ENCODE measurements at places on chromosomes 4 and X. TPM values are rescaled to one million over a fixed set of nuclear protein-coding genes. Genes with fewer than 3 reads are reported as not detected.
A peak's percentile ranks its signal among the peaks of the same experiment; 100 is the strongest.

DNA sequence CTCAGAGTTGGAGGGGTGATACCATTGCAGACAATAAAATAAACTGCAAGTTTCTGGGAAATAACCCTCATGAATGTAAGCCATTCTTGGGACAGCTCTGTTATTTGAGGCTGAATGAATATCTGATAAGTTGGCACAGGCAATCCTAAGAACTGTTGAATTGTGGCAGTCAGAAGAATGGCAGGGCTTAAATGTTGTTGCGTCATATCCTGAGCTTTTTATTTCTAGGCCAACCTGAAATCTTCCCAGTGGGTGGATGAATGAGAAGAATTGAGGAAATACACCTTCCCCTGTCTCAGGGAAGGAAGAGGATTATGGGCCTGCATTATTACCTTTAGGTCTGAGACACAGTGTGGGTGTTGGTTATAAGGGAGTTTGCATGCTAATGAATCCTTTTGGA, 64.4 kb upstream of the C4orf54 start:
- no peak for DNase-seq

CT45A1 gene
- total RNA-seq = not detected

DNA sequence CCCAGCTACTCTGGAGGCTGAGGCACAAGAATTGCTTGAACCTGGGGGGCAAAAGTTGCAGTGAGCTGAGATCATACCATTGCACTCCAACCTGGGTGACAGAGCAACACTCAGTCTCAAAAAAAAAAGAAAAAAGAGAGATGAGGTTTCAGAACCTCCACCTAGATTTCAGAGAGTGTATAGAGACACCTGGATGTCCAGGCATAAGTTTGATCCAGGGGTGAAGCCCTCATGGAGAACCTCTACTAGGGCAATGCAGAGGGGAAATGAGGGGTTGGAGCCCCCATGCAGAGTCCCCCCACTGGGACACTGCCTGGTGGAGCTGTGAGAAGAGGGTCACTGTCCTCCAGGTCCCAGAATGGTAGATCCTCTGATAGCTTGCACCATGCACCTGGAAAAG, 92.8 kb upstream of the HSD17B10 start:
- DNase-seq = no peak

GLRA2 gene
- total RNA-seq = 14.4 TPM

DNA sequence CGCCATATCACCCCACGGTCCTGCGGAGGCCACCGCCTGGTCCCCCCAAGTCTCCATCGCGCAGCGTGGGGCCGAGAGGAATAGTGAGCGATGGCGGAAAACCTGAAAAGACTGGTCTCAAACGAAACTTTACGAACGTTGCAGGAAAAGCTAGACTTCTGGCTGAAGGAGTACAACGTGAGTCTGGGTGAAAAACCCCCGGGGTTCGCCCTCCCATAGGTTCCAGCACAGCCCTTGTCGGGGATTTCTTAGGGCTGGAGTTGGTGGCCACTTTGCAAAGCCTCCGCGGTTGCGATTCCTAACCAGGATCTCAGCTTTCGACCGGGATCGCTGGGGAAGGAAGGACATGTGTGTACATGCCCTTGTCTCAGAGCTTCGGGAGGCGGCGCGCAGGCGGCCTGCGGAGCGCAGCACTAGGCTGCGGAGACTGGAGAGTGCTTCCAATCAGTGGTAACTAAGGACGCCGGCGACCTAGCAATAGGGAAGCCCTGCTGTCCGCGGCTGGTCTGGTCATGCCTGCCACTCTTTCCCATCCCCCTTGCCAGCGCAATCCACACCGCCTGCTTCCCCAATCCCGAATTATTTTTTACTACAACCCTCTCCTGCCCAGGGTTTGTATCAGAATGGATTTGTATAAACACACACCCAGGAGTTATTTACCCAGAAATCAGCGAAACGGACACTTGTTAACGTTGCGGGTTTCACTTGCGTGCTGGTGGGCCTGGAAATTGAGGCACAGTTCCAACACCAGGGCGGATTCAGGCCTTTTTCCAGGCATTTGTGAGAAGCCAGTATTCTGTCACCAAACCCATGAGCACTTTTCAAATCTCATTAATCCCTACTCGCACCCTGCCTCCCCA, 741 bp downstream of the SPATA18 start:
- no peak for DNase-seq

- DNase-seq = no peak
Observed at GRCh38 chr4:52813546-52813945, 48.6 kb upstream of the RASL11B start.

DNA sequence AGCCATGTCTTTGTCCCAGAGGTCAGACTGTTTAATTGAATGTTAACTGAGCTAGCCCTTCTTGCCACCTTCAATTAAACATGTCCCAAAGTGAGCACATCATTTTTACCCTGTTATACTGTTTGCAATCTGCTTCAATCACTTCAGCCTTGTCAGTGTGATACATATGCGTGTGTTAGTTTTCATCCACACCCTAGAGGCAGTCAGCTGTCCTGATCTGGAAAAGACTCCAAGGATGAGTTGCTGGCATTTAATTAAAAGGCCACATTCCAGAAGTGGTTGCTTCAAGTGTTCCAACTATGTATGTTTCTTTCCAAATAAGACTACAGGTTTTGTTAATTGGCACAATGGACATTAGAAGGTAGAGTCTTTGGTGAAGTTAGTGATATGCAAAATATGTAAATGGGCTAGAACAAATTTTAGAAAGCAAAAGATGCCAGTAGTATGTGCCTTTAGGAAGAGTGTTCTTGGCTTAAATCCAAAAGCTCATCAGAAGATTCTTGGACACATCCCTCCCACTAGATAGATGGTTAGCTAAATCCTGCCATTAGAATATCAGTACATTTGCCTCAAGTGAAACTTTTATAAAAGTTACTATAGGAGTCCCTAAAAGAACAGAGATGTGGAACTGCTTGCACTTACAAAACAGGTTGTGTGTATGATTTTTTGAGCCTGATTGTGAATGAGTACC, 79.5 kb upstream of the SLIT2 start:
- DNase-seq = no peak

DNA sequence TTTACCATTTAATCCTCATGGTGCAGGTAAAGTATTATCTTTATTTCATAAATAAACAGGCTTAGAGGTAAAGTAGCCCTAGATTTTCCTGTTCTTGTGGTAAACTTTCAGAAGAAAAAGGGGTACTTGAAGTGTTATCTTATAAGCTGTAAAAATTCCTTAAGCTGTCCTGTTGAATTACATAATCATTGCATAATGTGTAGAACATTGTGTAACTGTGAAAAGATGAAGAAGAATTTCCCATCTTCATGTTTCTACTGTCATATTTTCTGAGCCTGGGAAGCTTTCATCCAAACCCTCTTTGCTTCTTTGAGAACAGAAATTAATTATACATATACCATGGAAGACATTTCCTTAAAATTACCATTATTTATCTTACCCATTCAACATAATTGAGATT, 90.5 kb downstream of the ELOVL6 start:
- DNase-seq = no peak

DNA sequence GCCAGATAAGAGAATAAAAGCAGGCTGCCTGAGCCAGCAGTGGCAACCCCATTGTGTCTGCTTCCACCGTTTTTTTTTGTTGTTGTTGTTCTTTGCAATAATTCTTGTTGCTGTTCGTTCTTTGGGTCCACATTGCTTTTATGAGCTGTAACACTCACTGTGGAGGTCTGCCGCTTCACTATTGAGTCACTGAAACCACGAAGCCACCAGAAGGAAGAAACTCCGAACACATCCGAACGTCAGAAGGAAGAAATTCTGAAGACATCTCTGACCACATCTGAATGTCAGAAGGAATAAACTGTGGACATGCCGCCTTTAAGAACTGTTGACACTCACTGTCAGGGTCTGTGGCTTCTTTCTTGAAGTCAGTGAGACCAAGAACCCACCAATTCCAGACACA, 110.5 kb downstream of the PCDH18 start:
- no peak for DNase-seq

DNA sequence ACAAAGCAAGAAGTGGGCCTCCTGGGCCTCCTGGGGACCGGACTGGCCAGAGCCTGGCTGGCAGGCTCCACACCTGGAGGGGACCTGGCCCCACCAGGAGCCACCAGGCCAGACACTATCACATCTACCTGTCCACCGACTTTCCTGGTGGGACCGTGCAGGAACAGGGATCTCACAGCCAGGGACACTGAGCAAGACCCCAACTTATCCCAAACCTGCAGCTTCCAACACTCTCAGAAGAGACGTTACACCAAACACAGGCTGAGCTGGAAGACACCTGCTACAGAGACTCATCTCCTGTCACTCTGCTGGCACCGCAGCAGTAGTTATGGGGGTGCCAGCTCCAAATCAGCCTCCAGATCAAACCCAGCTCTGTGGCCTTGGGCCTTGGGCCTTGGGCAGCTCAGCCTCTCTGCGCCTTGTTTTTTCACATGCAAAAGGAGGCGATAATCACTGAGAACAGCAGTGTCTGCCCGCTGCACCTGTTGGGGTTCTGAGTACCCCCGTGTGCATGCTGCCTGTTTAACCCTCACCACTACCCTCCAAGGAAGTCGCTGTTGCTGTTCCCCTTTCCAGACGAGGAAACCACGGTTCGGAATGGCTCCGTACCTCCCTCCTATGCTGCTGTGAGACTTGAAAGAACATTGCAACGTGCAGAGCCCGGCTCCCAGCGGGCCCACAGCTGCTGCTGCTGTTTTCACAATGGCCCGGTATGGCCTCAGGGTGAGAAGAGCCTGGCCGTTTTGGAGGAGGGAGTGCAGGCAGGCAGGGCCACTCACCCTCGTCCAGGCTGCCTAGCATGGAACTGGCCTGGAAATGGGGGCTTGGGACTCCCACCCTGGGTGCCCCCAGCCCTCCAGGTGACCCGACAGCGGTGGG, 69.6 kb downstream of the ADRA2C start:
- no peak for DNase-seq

DNA sequence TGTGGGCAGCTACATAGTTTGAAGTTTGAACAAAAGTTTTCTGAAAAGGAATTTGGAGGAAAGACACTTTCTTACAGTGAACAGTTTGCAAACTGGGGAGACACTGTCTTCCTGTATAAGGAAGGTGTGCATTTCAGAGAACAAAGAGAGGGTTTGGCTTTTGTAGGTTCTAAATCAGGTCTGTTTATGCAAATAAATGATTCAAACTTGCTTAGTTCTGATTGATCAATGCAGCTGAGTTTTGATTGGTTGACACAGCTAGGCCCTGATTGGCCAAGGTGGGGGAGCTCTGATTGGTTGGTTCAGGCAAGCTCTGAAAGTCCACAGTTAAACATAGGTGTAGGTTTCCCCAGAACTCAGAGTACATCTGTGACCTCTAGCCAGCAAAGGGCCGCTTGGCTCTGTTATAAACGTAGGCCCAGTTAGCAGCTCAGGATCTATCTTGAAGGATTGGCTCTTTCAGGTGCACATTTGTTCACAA, 63.0 kb upstream of the ENPP6 start:
- DNase-seq = no peak

GRCh38 chrX:50905334-50905733, 5.2 kb upstream of the BMP15 start:
- DNase-seq = no peak

DNA sequence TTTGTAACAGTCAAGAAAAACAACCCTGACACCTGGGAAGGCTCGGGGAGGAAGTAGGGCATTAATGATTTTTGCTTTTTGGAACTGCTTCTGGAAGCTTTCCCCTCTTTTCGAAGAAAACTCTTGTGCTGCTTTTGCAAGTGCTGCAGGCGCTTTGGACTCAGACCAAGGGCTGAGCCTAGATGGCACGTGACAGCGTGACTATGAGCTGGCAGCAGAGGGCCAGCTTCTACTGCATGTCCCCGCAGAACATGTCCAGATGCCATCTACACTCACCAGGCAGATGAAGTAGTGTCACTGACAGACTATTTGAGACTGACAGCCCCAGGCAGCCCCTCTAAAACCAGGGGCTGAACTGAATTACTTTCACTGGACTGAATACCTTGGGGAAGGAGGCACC, 6.2 kb downstream of the NR0B1 start:
- DNase-seq = no peak

GRCh38 chr4:82842593-82842992, 44.0 kb upstream of the SCD5 start:
- no peak for DNase-seq

DNA sequence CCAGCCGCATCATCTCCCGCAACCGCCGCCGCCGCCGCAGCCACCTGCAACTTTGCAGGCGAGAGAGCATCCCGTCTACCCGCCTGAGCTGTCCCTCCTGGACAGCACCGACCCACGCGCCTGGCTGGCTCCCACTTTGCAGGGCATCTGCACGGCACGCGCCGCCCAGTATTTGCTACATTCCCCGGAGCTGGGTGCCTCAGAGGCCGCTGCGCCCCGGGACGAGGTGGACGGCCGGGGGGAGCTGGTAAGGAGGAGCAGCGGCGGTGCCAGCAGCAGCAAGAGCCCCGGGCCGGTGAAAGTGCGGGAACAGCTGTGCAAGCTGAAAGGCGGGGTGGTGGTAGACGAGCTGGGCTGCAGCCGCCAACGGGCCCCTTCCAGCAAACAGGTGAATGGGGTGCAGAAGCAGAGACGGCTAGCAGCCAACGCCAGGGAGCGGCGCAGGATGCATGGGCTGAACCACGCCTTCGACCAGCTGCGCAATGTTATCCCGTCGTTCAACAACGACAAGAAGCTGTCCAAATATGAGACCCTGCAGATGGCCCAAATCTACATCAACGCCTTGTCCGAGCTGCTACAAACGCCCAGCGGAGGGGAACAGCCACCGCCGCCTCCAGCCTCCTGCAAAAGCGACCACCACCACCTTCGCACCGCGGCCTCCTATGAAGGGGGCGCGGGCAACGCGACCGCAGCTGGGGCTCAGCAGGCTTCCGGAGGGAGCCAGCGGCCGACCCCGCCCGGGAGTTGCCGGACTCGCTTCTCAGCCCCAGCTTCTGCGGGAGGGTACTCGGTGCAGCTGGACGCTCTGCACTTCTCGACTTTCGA, 654 bp downstream of the ATOH1 start:
- peak; percentile 34 for DNase-seq

NR3C2 gene
- 27.0 TPM for total RNA-seq

DNA sequence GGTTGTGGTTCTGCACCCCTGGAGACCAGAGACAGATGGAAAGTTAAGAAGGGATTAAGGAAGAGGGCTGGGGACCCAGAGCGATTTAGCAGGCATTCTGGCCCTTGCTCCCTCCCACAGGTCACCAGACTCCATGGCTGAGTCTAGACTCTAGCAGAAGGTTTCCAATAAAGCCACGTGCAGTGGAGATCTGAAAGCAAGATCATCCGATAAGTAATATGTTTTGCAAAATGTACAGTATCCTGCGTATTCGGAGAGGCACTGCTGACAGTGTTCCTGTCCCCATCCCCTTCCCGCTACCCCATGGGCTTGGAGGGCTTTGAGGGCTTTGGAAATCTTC, 531 bp upstream of the GPRIN3 start:
- DNase-seq = no peak

XK gene
- total RNA-seq = 2.6 TPM

RASL11B gene
- total RNA-seq = 8.0 TPM

- DNase-seq = no peak
Observed at GRCh38 chrX:132842460-132843238, 115.8 kb downstream of the HS6ST2 start.

HPGD gene
- 5.5 TPM for total RNA-seq

CENPVL1 gene
- total RNA-seq = 0.83 TPM

GRCh38 chr4:78138252-78138651, 81.1 kb downstream of the FRAS1 start:
- DNase-seq = no peak

RS1 gene
- 0.06 TPM for total RNA-seq

GLOD5 gene
- total RNA-seq = not detected

ARHGAP6 gene
- total RNA-seq = 4.5 TPM

All from spinal cord (tissue), 10 donors.